Osteoblast (primary cell): ENCODE measurements at places on chromosomes 7 and 10. TPM values are rescaled to one million over a fixed set of nuclear protein-coding genes. Genes with fewer than 3 reads are reported as not detected.
A peak's percentile ranks its signal among the peaks of the same experiment; 100 is the strongest.

DNA sequence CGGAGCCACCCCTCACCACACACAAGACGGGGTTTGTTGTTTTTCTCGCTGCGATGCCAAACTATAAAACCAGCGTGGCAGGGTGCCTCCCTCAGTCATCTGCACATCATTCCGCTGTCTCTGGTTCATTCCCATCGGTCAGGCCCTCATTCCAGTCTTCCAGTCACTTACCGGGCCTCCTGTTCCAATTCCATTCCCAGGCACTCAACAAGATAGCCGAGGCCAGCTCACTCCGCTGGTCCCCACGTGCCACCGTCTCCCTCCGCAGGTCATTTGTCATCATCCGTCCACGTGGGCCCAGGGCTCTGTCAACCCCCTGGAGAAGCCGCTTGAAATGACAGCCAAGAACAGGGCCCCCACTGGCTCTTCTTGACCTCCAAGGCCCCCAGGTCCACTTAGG, 6.1 kb upstream of the TMEM184A start:
- peaks cover 11% of the 10 kb centered on the region for H3K36me3 ChIP-seq
- DNase-seq, result peak; percentile 83
- H3K27me3 ChIP-seq, result no peaks in the 10 kb centered on the region
- peaks cover 3% of the 10 kb centered on the region for H3K4me1 ChIP-seq
- H3K4me3 ChIP-seq, result no peak overlapping the region

GRCh38 chr7:25391961-25392587, 163.8 kb upstream of the NPVF start:
- no peaks in the 10 kb centered on the region for H3K27me3 ChIP-seq
- peaks cover 7% of the 10 kb centered on the region for H3K4me1 ChIP-seq
- H3K4me3 ChIP-seq, result no peak overlapping the region
- no peaks in the 10 kb centered on the region for H3K36me3 ChIP-seq
- no peak overlapping the region for H3K27ac ChIP-seq
- no peak for DNase-seq

GRCh38 chr7:37915438-37915837, 1.2 kb downstream of the SFRP4 start:
- H3K4me1 ChIP-seq, result peaks cover 11% of the 10 kb centered on the region
- peaks cover 26% of the 10 kb centered on the region for H3K27me3 ChIP-seq
- peak overlapping the region; percentile 70 for H3K4me3 ChIP-seq
- no peak for DNase-seq
- H3K36me3 ChIP-seq, result no peaks in the 10 kb centered on the region

Gene IMPDH1
- 31.5 and 35.8 TPM in 2 replicates for total RNA-seq

Gene LEP
- under 0.01 and 0.36 TPM in 2 replicates for total RNA-seq

GRCh38 chr10:93630625-93631557, 18.6 kb downstream of the PDE6C start:
- H3K27me3 ChIP-seq, result no peaks in the 10 kb centered on the region
- DNase-seq, result no peak
- H3K27ac ChIP-seq, result no peak overlapping the region
- H3K4me3 ChIP-seq, result no peak overlapping the region

GRCh38 chr10:99676426-99676825, 17.1 kb downstream of the ENTPD7 start:
- H3K27me3 ChIP-seq, result no peaks in the 10 kb centered on the region
- peak overlapping the region; percentile 74 for H3K27ac ChIP-seq
- peaks cover 44% of the 10 kb centered on the region for H3K36me3 ChIP-seq
- peak; percentile 78 for DNase-seq
- H3K4me3 ChIP-seq, result no peak overlapping the region
- H3K4me1 ChIP-seq, result peaks cover 44% of the 10 kb centered on the region

Gene PCLO
- under 0.01 and 0.36 TPM in 2 replicates for total RNA-seq

GRCh38 chr10:45433716-45434469, 59.9 kb downstream of the ALOX5 start:
- H3K4me1 ChIP-seq, result no peaks in the 10 kb centered on the region
- no peak overlapping the region for H3K4me3 ChIP-seq
- H3K27me3 ChIP-seq, result peaks cover 3% of the 10 kb centered on the region
- H3K36me3 ChIP-seq, result no peaks in the 10 kb centered on the region
- H3K27ac ChIP-seq, result no peak overlapping the region

Gene HBP1
- 166 and 175 TPM in 2 replicates for total RNA-seq

GRCh38 chr10:102669206-102670064, 25.2 kb downstream of the TRIM8 start:
- H3K27me3 ChIP-seq, result no peaks in the 10 kb centered on the region
- H3K4me3 ChIP-seq, result no peak overlapping the region
- no peak overlapping the region for H3K27ac ChIP-seq
- peaks cover 13% of the 10 kb centered on the region for H3K4me1 ChIP-seq
- DNase-seq, result peak; percentile 85

- no peaks in the 10 kb centered on the region for H3K4me1 ChIP-seq
- H3K27me3 ChIP-seq, result peaks cover 1% of the 10 kb centered on the region
- DNase-seq, result no peak
- H3K27ac ChIP-seq, result no peak overlapping the region
- no peak overlapping the region for H3K4me3 ChIP-seq
These were observed 26.3 kb upstream of the AMZ1 start for GRCh38 chr7:2661602-2662272.

- no peaks in the 10 kb centered on the region for H3K4me1 ChIP-seq
- no peak for DNase-seq
- no peak overlapping the region for H3K27ac ChIP-seq
- H3K27me3 ChIP-seq, result no peaks in the 10 kb centered on the region
These were observed 70.8 kb downstream of the CHN2 start for GRCh38 chr7:29265208-29265923.

- no peak for DNase-seq
- no peak overlapping the region for H3K4me3 ChIP-seq
- H3K4me1 ChIP-seq, result peaks cover 9% of the 10 kb centered on the region
- H3K36me3 ChIP-seq, result peaks cover 48% of the 10 kb centered on the region
- H3K27ac ChIP-seq, result no peak overlapping the region
These were observed 5.8 kb downstream of the DBNL start for GRCh38 chr7:44050121-44050914.

- H3K27ac ChIP-seq, result peak overlapping the region; percentile 67
- no peaks in the 10 kb centered on the region for H3K36me3 ChIP-seq
- peak; percentile 46 for DNase-seq
- H3K4me3 ChIP-seq, result peak overlapping the region; percentile 95
- H3K4me1 ChIP-seq, result peaks cover 21% of the 10 kb centered on the region
These were observed 748 bp downstream of the PHTF2 start for GRCh38 chr7:77799078-77799964.

Gene PRRT4
- total RNA-seq, result not detected in 2 replicates

- peaks cover 67% of the 10 kb centered on the region for H3K36me3 ChIP-seq
- DNase-seq, result peak; percentile 96
- peaks cover 16% of the 10 kb centered on the region for H3K4me1 ChIP-seq
- peak overlapping the region; percentile 6 for H3K4me3 ChIP-seq
These were observed 10.3 kb downstream of the AKR1B1 start for GRCh38 chr7:134448356-134449229.

GRCh38 chr7:3430588-3430987, 129.5 kb downstream of the SDK1 start:
- H3K36me3 ChIP-seq, result no peaks in the 10 kb centered on the region
- no peaks in the 10 kb centered on the region for H3K4me1 ChIP-seq
- no peak for DNase-seq
- no peak overlapping the region for H3K4me3 ChIP-seq
- H3K27me3 ChIP-seq, result no peaks in the 10 kb centered on the region
- no peak overlapping the region for H3K27ac ChIP-seq

DNA sequence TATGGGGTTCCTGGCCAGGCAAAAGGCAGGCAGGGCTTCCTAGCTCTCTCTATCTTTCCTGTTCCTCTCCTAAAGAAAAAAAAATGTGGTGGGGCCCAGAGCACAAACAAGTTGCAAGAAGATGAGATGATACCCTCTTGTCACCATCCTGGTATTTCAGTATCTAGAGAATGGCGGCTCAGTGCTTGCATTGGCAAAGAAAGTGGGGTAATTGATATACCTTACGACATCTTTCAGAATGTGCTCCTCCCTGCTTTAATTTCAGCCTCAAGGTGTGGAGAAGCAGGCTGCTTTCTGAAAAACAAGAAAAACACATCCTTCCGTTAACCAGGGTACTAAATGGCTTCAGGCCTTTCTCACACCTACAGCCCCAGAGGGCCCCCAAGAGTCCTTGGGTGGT, 34.5 kb upstream of the CUX1 start:
- H3K27me3 ChIP-seq, result peaks cover 32% of the 10 kb centered on the region
- no peaks in the 10 kb centered on the region for H3K4me1 ChIP-seq
- no peaks in the 10 kb centered on the region for H3K36me3 ChIP-seq
- H3K27ac ChIP-seq, result no peak overlapping the region

GRCh38 chr10:132096863-132097478, 31.2 kb downstream of the JAKMIP3 start:
- no peaks in the 10 kb centered on the region for H3K4me1 ChIP-seq
- H3K4me3 ChIP-seq, result no peak overlapping the region
- DNase-seq, result no peak
- no peak overlapping the region for H3K27ac ChIP-seq

- no peaks in the 10 kb centered on the region for H3K36me3 ChIP-seq
- no peak overlapping the region for H3K27ac ChIP-seq
- no peak for DNase-seq
- no peak overlapping the region for H3K4me3 ChIP-seq
These were observed 131.1 kb upstream of the CDK1 start for GRCh38 chr10:60646966-60647796.

Gene EGFR
- total RNA-seq, result 104 and 110 TPM in 2 replicates

DNA sequence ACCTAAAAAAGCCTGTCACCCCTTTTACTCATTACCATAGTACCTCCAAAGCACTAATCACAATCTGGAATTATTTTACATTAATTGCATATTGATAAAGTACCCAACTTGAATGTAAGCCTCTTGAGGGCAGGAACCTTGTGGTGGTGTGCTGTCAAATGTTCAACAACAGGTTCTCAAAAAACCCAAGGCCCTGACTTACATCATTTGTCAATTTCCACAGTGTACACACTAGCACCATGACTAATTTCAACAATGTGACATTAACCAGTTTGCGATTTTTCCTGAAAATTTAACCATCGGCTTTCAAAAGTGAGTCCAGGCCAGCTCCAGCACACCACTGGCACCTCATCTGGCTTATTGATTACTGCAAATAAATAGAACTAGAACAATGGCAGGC, 87.5 kb downstream of the SVOPL start:
- H3K4me1 ChIP-seq, result no peaks in the 10 kb centered on the region
- H3K36me3 ChIP-seq, result no peaks in the 10 kb centered on the region
- no peak overlapping the region for H3K4me3 ChIP-seq
- H3K27me3 ChIP-seq, result no peaks in the 10 kb centered on the region
- DNase-seq, result no peak

Gene PDE1C
- total RNA-seq, result 143 and 149 TPM in 2 replicates

DNA sequence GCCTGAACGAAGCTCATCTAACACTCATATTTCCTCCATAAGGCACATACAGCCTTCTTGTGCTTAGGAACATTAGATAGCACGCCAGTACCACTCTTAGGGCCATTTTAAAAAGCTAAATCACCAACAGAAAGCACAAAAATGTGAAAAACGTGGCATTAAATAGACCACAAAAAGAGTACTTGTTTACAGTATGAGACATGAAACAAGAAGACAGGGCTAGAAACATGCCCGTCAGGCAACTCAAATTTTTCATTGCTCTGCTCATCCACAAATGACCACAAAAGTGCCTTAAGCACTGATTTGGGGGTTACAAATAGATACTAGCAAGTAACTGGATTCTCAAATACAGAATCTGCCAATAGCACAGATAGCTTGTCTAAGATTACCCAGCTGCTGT, 67.8 kb downstream of the ELMO1 start:
- no peaks in the 10 kb centered on the region for H3K36me3 ChIP-seq
- no peaks in the 10 kb centered on the region for H3K27me3 ChIP-seq
- no peak overlapping the region for H3K27ac ChIP-seq
- DNase-seq, result no peak
- H3K4me1 ChIP-seq, result no peaks in the 10 kb centered on the region
- H3K4me3 ChIP-seq, result no peak overlapping the region

DNA sequence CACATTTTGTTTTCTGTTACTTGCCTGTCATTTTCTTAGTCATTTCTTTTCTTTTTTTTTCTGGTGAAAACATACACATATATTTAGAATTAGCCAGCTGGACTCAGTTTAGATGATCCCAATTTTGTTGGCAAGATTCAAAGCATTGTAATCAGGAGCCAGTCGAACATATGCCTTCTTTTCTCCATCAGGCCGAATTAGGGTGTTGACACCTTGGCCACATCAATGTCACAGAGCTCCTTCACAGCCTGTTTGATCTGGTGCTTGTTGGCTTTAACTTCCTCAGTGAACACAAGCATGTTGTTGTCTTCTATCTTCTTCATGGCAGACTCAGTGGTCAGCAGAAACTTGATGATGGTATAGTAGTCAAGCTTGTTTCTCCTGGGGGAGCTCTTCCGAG, 32.6 kb downstream of the PHF14 start:
- H3K27me3 ChIP-seq, result no peaks in the 10 kb centered on the region
- H3K4me1 ChIP-seq, result no peaks in the 10 kb centered on the region
- H3K4me3 ChIP-seq, result no peak overlapping the region

DNA sequence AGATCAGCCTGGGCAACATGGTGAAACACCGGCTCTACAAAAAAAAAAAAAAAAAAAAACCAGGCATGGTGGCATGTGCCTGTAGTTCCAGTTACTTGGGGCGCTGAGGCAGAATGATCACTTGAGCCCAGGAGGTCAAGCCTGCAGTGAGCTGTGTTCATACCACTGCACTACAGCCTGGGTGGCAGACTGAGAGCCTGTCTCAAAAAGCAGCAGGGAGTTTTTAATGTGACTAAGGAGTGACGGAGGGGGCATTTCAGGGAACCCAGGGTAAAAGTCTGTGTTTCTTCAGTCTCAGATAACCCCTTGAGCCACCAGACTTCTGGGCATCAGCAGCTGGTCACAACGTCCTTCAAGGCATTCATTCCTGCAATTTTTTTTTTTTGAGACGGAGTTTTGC, 2.2 kb upstream of the C10orf95 start:
- no peak overlapping the region for H3K4me3 ChIP-seq
- peak; percentile 60 for DNase-seq
- H3K27me3 ChIP-seq, result no peaks in the 10 kb centered on the region
- H3K36me3 ChIP-seq, result no peaks in the 10 kb centered on the region
- H3K4me1 ChIP-seq, result peaks cover 34% of the 10 kb centered on the region
- peak overlapping the region; percentile 78 for H3K27ac ChIP-seq

Gene ANKRD61
- not detected in 2 replicates for total RNA-seq

- no peaks in the 10 kb centered on the region for H3K27me3 ChIP-seq
- no peak for DNase-seq
- H3K36me3 ChIP-seq, result peaks cover 64% of the 10 kb centered on the region
- H3K4me1 ChIP-seq, result peaks cover 5% of the 10 kb centered on the region
- H3K27ac ChIP-seq, result no peak overlapping the region
These were observed 49.9 kb downstream of the ZRANB1 start for GRCh38 chr10:124991835-124992234.

Gene NEUROD6
- not detected in 2 replicates for total RNA-seq

Gene CAV2
- 62.8 and 67.3 TPM in 2 replicates for total RNA-seq

GRCh38 chr7:47225387-47226131, 356.4 kb downstream of the TNS3 start:
- peaks cover 9% of the 10 kb centered on the region for H3K4me1 ChIP-seq
- peaks cover 3% of the 10 kb centered on the region for H3K27me3 ChIP-seq
- no peak overlapping the region for H3K27ac ChIP-seq

DNA sequence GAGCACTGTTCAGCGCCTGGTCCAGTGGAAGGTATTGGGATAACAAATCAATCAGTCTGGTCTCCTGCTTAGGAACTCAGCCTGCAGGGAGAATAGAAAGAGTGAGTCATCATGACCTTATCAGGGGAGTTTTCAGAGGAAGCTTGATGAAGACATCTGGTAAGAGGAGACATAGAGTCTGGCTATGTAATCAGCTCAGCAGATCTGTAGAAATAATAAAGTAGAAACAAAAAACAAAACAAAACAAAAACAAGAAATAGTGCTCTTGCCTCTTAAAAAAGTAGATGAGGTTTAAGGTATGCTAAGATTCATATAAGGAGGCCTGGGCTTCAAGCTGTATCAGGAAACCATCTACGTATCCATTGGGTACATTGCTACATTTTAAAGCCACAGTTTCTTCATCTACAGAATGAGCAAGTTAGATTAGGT, 14.4 kb downstream of the TAS2R41 start:
- no peak overlapping the region for H3K27ac ChIP-seq
- no peaks in the 10 kb centered on the region for H3K27me3 ChIP-seq
- no peaks in the 10 kb centered on the region for H3K36me3 ChIP-seq
- DNase-seq, result peak; percentile 35
- H3K4me3 ChIP-seq, result no peak overlapping the region
